ENCODE measurements at places on chromosomes 6 and 20.

GRCh38 chr20:26216025-26216424 is 519.4 kb upstream of the ZNF337 start:
- DNase-seq, result no peak

- DNase-seq, result no peak
Measured at GRCh38 chr6:154579485-154579884, 69.0 kb upstream of the CNKSR3 start.

GRCh38 chr6:68633281-68633971 is 1.7 kb upstream of the ADGRB3 start:
- no peak for DNase-seq

GRCh38 chr6:41878246-41878645 is 16.9 kb downstream of the USP49 start:
- DNase-seq, result no peak

GRCh38 chr6:193773-194310 is 98.4 kb upstream of the DUSP22 start:
- DNase-seq, result no peak

DNA sequence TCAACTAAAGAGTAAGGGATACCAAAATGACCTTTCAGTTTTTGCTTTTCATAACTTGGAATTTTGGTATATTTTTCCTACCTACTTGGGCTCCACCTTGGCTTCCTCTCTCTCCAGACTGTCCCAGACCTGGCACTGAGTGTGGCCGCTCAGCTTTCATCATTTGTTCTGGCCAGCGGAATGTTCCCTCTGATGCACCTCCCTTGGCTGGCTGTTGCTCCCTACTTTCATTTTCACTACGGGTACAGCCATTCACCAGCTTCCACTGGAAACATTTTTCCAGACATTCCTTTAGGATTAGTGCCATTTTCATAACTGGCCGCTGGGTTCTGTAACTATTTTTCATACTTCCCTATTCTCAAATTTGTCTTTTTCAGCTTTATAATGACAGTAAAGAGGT is 487.4 kb downstream of the TENT5A start:
- no peak for DNase-seq

- DNase-seq, result no peak
Measured at GRCh38 chr6:24931296-24931695, 4.5 kb downstream of the RIPOR2 start.

DNA sequence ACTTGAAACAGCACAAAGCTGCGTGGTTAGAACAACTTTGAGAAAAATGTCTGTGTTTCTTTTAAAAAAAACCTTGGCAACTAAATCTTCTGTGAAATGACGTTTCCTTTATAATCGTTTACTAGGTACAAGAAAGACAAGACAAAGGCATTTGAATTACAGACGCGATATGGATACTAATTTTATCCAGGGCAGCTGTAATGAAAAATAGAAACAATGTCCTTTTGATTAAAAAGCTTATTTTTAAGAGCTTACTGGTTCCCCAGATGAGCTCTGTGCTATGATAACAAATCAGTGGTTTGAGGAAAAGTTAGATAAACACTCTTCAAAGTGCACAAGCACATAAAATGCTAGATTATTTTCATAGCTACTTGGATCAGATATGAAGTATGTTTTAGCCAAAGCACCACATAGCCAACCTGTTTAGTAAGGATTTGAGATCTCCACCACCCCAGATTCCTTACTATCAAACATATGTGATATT is 1.6 kb upstream of the SYNCRIP start:
- no peak for DNase-seq

Data from posterior cingulate gyrus (tissue), 11 donors.